A549 (cell line): ENCODE measurements at places on chromosomes 2 and 18.
A peak's percentile ranks its signal among the peaks of the same experiment; 100 is the strongest.

DNA sequence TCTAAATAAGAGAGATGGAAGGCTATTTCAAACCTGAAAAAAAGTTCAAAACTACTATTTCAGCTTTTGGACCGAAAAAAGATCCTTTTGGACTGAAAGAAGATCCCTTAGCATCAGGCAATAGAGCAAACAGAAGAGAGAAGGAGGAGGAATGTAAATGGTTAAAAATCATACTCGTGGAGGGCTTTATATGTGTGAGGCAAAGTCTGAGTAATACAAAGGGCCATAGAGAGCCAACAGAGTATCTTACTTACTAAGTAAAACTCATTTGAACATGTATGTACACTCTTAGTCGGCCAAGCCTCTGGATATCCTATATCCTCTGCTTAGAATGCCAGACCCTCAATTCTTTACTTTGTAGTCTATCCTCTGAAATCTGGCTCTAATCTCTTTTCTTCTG is 55.7 kb downstream of the ITSN2 start:
- DNase-seq = no peak

DNA sequence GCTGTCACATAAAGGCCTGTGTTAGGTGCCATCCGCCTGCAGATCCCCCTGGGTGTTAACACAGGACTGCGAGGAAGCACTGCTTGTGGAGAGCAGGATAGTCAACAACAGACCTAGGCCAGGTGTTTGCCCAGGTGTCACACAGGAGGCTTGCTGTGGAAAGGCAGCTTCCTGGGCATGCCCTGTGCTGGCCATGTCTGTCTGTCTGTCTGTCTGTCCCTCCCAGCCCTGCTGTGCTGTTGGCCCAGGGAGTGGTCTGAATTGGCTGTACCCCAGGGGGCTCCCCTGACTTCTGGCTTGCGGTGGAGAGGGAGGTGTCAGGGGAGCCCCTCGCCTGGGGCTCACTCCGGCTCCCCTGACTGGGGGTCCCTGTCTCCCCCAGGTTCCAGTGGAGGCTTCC is 53.2 kb downstream of the SH3BP4 start:
- no peak for DNase-seq

DNA sequence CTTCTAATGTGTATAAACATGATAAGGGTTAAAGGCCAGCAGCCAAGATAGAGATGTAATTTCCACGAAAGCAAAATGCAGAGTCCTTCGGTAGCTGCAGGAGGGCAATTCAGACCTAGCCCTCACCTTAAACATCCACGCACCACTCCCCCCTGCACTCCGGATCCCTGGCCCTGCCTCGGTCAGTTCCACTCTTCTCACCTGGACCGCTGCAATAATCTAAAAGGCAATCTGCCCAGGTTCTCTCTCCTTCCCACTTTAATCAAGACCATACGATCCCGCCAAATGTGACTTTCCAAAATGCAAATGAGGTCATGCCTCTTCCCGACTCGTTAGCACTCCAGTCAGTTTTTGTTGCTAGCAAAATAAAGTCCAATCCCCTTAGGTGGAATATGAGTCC is 485.2 kb downstream of the EIPR1 start:
- DNase-seq = no peak

DNA sequence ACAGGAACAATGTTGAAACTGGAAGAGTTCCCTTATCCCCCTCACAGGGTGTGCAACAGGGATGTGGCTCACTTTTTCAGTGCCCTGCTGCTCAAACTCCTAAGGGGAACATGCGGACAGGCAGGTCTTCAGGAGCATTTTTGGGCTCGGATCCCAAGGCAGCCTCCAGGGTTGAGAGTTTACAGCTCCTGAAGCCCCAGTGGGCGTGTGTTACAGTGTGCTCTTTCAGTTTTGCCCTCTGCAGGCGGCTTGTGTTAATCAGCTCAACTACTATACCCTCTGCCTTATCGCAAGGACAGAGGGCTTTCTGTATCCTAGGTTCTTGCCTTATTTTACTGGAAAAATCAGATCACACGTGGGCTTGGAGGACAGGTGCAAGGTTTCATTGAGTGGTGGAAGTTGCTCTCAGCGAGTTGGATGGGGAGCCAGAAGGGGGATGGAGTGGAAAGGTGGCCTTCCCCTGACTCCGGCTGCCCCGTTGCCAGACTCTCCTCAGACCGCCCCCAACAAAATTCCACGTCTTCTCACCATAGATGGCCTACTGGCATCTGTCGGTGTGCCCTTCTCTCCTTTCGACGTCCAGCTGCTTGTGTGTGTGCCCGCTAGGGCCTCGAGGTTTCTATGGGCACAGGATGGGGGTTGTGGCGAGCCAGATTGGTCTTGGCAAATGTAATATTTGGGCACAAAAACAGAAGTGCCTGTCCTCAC is 541.9 kb downstream of the TMX3 start:
- DNase-seq = peak; percentile 21

DNA sequence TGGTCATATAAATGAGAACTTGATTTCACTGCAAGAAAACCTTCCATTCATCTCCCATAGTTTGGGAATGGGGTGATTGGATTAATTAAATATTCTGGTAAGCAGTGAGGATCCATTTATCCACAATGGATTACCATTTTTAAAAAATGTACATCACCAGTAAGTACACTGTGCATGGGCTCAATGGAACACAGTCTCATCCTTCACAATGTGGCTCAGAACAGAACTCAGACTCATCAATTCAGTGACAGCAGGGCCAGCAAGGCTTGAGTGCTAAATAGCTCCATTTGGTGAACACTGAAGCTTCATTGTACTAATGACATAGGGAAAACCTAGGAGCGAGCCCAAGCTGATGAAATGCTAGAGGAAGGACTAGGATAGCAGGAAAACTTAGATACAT is 223.8 kb downstream of the CMPK2 start:
- DNase-seq = no peak

DNA sequence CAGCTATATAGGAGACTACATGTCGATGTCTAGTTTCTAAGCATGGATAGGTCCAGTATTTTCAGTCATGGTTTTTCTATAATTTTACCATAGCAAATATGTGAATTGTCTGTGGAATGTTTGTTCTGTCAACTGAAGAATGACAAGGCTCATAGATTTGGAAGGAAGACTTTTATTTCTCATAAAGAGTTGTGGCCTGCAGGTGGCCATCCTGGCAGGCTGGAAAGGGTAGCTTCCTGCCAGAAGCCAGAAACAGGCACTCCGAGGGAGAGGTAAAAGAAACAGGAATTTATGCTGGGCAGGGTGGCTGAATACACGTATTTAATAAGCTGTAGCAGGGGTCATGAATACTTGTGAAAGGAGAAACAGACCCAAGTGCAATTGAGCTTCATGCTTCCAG is 182.1 kb downstream of the PARD3B start:
- DNase-seq = no peak

- DNase-seq = no peak
Measured at GRCh38 chr2:105643405-105644173, 101.1 kb upstream of the NCK2 start.

GRCh38 chr2:12262681-12263436 is 453.9 kb upstream of the TRIB2 start:
- no peak for DNase-seq
